ENCODE measurements at places on chromosomes 11 and 22.

DNA sequence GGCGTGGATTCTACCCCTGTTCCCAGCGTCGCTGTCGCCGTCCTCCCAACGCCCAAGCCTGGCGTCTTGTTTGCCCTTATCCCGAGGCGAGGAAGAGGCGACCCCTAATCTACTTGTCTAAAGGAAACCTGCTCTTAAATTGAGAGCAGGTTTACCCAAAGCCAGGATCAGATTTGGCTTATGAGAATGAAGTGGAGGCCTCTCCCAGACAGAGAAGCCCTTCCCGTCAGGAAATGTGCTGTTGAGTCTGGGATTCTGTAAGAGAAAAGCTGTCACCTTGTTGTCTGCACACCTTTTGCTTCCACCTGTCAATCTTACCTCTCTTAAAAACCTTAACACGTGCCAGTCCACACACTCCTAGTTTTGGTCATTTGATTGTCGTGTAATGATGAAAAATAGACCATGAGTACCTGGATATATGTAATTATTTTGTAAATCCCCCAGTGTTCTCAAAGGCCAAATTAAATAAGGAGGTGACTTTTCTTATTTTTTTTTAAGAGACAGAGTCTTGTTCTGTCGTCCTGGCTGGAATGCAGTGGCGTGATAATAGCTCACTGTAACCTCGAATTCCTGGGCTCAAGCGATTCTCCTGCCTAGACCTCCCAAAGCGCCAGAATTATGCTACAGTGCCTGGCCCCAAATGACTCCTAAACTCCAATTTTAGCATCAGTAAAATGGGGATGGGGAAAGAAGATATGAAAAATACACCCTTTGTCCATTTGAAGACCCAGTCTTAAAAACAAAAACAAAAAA, 627 bp downstream of the GTF2H1 start:
- no peak for DNase-seq

DNA sequence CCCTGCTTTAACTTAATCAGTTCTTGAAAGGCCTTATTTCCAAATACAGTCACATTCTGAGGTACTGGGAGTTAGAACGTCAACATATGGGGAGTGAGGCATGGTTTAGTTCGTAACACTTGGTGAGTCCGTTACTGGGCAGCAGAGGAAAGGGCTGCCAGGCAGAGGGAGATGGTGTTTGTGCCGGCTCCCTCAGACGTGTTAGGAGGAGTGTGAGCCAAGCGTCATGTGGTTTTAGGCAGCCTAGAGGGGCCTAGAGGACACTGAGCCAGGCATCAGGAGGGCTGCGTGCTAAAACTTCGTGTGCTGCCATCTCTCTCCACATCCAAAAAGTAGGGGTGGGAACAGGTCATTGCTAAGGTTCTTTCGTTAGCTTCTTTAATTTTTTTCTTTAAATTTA, 10.2 kb downstream of the BCR start:
- peak; percentile 4 for DNase-seq

DNA sequence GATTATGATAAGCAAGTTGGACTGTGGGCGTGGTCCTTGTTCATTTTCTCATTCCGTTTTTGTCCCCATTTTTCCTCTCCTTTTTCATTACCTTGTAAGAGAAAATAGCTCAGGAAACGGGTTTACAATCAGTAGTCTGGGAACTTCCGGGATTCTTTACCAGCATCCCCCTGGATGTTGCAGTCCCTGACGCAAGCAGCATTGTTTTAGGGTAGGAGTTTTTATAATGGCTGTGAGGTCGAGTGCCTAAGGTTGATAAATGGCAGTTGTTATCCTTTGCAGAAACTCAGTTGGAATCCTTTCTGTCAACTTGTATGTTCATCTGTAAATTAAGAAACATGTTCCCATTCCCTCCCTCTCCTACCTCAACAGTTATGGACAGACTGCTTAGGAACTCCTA, 68.3 kb downstream of the ARHGEF12 start:
- DNase-seq: peak; percentile 48

- DNase-seq: no peak
These were observed 32.7 kb downstream of the CD6 start for GRCh38 chr11:61004180-61004611.

All from H7 (cell line).